Fibroblast of skin of left biceps (primary cell): ENCODE measurements at places on chromosomes 1 and 21.

DNA sequence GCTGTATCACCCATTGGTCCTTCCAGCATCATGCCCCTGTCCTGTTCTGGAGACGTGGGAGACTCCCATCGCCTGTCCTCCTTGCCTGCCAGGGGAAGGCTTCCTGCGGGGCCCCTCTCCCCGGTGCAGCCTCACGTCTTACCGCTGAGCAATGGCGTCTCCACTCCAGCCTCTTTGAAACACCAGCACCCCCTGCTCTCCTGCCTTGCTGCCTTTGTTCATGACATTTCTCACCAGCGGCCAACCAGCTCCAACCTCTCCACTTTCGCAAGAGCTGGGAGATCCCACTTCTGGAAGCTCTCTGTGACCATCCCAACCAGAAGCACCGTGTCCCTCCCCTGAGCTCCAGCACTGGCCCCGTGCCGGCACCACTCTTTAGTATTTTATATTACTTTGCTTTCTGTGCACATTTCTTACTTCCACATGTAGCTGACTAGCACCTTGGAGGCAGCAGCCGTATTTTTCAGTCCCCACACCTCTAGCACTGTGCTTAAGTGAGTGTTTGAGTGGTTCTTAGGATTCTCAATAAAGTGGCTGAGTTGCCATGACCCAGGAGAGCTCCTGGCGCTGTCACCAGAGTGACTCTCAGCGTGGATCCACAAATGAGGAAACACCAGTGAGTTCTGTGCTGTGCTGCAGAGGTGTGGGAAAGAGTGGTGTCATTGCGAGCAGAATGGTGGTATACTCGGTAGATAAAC lies 83.5 kb downstream of the ATP5PO start:
- no peak for DNase-seq

DNA sequence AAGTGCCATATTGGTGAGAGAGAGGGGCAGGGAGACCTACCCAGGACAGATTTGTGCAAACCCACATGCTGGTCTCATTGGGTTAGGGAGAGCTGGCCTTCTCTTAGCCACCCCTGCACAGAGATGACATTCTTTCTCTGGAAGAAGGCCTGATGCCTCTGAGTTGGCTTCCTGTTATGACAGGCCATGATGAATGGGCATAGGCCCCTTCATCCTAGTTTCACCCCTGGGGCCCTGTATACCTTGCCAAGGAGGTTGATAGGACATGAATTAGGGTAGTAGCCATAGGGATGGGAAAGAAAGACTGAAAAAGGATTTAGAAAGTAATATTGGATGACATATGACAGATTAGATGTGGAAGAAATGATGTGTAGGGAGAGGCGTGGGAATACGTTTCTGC lies 46.6 kb downstream of the TENT5C start:
- no peak for DNase-seq

GRCh38 chr1:90318431-90318830 lies 323.5 kb downstream of the ZNF326 start:
- no peak for DNase-seq

DNA sequence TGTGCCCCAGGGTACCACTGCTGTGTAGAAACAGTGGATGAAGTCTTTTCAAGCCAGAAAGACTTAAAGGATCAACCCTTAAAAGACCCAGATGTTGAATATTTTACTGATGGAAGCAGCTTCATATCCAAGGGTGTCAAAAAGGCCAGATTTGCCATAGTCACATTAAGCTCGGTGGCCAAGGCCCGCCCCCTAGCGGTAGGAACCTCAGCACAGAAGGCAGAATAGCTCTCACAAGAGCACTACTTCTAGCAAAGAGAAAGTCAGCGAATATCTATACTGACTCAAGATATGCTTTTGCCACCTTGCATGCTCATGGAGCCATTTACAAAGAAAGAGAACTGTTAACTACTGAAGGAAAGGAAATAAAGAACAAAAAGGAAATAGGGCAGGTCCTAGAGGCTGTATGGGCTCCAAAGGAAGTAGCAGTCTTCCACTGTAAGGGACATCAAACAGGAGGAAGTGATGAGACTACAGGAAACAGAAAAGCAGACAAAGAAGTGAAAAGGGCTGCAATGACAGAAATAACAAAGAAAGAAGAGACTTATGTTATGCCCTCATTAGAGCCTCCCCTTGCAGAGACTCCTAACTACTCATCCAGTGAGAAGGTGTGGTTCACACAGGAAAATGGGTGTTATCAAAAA lies 90.5 kb downstream of the LIPI start:
- DNase-seq = no peak

- no peak for DNase-seq
Observed at GRCh38 chr1:177164380-177165068, at the start of gene ASTN1. Gene ASTN1, minus strand, starts transcription at chr1:177164712. Its CDS starts 36 bp downstream, at chr1:177164676.

GRCh38 chr21:33824156-33824941 lies 91.3 kb downstream of the ATP5PO start:
- DNase-seq = no peak

GRCh38 chr21:17585875-17586450 lies 26.7 kb downstream of the BTG3 start:
- no peak for DNase-seq

- DNase-seq = no peak
Observed at GRCh38 chr1:43969416-43969745, 429 bp upstream of the DPH2 start.
